Stimulated activated naive CD8-positive, alpha-beta T cell treated with anti-CD3 and anti-CD28 coated beads, Interleukin-15, amount 100 ng/mL, for 72 hours (primary cell): ENCODE measurements at places on chromosomes 2 and 18.

DNA sequence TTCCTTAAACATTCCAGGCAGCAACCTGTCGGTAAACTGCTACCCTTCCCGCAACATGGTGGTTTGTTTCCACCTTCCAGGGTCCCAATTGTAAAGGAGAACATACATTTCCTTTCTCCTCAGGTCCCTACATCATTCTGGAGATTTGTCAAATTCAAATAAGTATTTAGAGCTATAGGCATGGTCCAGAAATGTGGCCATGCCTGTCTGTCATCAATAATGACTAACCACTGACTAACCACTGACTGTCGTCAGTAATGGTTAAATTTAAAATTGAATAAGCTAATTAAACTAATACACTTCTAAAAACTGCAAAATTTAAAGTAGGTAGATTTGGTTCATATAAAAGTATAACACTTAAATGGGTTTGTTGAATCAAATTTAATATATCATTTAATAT, 984.0 kb upstream of the SLC39A10 start:
- DNase-seq = no peak

DNA sequence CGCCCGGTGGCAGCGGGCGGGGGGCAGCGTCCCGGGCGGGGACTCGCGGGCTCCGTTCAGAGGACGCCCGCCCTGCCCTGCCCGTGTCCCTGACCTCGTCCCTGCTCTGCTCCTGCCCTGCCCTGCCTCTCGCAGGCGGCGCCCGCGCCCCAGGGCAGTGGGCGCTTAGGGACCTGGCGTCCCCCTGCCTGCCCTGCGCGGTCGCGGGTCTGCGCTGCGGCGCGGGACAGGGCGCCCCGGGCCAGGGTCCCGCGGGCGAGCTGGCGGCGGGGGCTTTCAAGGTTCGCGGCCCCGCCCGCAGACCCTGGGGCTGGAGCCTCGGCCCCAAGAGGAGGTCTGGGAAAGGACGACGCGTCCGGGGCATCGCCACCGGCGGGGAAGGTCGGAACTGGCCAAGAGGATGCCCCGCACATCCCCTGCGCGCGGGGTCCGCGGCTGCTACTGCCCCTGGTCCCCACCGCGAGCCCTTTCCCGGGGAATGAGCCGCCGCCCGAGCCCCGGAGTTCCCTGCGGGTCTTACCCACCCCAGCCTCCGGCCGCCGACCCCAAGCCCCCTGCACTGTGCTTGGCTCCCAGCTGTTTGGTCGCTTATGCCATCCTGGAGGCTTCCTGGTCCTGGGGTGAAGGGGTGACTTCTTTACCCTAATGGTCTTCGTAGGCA, 679 bp downstream of the RNF144A start:
- no peak for DNase-seq

DNA sequence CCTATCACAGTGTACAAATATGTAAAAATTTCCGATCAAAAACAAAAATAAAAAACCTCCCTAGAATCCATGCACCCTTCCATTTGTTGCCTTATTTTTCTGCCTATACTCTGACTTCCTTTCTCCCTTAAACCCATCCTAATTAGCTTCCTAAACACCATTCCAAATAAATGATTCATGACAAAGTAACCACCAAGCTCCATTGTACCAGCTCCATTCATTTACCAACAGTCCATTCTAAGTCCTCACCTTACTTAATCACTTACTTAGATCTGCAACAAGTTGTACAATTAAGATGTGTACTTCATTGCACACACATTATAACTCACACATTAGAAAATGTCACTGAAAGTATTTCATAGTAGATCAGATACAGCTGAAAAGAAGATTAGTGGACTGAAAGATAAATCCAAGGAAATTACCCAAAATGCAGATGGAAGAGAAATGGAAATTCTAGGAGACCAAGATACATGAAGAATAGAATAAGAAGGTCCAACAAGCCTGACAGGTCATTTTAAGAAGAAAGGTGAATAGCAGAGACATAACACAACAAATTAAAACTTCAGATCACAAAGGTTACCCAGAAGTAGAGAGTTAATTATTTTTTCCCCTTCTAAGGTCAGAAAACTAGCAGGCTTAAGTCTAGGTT, 154.6 kb downstream of the DYM start:
- DNase-seq = no peak

DNA sequence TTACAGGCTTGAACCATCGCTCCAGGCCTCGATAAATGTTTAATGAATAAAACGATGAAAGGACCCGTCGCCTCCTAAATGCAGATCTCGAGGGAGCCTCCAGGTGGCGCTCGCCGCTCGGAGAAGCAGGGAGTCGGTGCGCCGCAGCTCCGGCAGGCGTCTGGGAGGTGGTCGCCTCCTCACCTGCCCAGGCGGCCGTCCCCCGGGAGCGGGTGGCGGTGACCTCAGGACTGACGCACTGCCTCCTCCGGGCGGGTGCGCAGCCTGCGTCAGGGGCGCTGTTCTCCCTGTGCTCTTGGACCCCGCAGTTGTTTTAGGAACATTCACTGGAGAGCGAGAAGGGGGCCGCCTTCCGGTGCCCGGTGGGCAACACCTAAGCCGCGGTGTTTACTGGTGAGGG, 38.6 kb upstream of the POLE4 start:
- DNase-seq = peak; percentile 74

DNA sequence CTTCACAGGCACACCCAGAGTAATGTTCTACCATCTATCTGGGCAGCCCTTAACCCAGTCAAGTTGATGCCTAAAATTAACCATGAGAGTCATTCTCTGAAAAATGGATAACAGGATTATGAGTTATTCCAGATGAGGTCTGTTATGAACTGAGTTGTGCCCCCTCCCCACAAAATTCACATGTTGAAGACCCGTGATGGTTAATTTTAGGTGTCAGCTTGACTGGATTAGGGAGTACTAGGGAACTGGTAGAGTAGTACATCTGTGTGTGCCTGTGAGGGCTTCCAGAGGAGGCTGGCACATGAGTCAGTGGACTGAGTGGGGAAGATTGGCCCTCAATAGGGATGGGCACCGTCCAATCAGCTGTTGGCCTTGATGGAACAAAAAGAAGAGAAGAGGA, 110.4 kb upstream of the MYCN start:
- no peak for DNase-seq

DNA sequence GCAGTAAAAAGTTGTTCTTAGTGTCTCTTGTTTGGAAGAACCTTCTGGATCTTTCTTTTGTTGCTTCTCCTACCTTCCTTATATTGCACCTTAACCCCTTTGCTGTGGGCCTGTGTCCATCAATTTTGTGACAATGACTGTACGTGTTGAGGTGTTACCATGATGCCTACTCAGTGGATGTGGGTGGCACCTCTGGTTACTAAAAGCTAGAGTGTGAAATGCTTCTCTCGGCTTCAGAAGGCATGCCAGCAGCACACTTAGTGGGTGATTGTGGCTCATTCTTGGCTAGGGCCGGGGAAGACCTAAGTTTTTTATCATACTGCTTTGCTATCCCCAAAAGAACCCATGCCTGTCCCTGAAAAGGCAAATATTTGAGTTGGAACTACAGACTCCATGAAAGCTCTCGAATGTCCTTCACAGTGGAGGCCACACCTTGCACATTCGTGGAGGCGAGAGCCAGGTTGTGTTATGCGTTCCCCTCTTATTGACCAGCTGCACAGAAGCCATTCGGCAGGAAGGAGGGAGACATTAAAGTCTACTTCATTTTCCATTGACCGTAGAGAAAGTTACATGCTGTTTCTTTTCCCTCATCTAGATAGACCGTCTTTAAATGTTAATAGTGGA, 513.2 kb upstream of the RAB12 start:
- DNase-seq = no peak

- DNase-seq = no peak
These were observed 24.7 kb upstream of the CEP68 start for GRCh38 chr2:65031341-65032018.

DNA sequence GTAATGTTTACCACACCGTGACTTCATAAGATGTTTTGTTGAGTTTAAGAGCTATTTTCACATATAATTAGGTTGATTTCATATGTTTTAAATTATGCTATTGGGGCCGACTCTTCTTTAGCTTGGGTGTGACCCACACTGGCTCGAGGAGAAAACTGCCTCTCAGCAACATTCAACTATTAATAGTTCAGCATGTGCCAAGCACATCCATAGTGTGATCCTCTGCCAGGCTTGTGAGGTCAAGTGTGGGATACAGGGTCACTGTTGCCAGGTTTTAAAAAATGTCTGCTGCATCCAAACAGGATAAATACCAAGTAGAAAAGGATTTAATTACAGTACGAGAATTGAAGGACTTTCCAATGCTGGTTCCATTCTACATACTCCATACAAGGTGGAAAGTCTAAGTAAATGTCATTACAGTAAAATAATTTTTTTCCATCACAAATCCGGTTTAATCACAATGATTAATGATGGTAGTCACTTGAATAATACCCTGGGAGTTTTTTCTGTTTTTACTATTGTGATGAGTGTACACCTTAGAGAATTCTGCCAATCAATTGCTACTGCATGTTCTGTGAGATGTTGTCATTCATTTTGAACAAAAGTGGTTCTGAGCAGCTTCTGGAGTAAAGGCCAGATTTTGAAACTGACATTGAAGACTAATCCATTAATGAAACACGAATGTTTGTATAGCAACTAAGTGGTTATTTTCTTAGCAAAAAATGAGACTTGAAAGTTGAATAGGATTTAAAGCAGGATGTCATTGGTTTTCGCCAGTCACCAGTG, 84.5 kb downstream of the ABI2 start:
- no peak for DNase-seq

- DNase-seq = peak; percentile 66
These were observed 5.8 kb downstream of the HDLBP start for GRCh38 chr2:241309684-241310117.
